Fibroblast of villous mesenchyme (primary cell): ENCODE measurements at places on chromosomes 1 and 21. TPM values are rescaled to one million over a fixed set of nuclear protein-coding genes. Genes with fewer than 3 reads are reported as not detected.

DNA sequence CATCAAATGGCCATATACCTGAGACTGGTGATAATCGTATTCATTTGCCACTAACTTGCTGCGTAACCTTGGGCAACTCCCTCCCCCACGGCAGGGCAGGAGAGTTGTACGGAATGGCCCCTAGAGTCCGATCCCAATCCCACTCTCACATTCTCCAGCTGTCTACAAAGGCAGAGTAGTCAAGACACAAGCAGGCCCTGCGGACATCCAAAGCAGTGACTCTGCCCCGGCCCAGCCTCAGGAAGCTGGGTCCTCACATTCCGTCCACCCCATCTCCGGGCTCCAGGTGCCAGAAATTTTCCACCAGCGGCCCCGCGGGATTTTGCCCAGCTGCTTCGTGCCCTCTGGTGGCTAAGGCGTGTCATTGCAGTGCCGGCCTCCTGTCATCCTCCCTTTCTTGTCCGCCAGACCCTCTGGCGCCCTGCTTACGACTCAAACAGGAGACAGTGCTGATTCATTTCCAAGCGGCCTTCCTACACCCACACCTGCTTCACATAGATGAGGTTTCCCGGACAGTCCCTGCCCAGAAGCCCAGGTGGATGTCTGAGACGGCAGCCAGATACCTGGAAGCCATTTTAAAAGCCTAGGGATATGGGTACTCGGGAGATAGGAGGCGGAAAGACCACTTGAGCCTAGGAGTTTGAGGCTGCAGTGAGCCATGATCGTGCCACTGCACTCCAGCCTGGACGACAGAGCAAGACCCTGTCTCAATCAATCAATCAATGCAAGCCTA, 2.9 kb upstream of the S100A2 start:
- peak; percentile 91 for DNase-seq

DNA sequence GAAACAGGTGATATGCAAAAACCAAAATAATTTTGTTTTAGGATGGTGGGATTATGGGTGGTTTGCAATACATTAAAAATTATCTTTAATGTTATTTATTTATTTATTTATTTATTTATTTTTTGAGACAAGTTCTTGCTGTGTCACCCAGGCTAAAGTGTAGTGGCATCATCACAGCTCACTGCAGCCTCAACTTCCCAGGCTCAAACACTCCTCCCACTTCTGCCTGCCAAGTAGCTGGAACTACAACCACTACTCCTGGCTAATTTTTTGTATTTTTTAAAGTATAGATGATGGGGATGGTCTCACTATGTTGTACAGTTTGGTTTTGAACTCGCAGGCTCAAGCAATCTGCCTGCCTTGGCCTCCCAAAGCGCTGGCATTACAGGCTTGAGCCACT, 6.5 kb upstream of the PYCR2 start:
- no peak for DNase-seq

FMO2 gene
- 0.97 and 1.7 TPM in 2 replicates for total RNA-seq

GRCh38 chr1:217569021-217569420, 61.9 kb downstream of the GPATCH2 start:
- DNase-seq, result peak; percentile 59

DNA sequence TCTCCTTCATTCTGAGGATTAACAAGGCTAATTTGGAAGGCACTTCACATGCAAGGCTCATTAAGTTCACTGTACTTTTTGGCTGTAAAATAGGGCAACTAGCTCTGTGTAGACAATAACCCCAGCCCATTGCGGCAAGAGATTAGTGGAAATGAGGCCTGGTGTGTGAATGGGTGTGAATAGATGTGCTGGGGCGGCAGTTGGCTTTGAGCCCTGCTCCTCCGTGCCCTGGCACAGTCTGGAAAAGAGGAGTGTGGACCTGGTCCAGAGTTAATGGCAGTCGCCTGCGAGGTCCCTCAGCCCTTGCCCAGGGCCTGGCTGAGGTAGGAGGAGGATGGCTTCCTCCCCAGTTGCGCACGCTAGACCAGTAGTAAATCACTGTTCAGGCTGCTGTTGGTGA, 4.8 kb downstream of the KISS1 start:
- no peak for DNase-seq

CD1B gene
- not detected in 2 replicates for total RNA-seq

- DNase-seq, result no peak
Measured at GRCh38 chr1:36322041-36322785, 1.2 kb downstream of the EVA1B start.

DNA sequence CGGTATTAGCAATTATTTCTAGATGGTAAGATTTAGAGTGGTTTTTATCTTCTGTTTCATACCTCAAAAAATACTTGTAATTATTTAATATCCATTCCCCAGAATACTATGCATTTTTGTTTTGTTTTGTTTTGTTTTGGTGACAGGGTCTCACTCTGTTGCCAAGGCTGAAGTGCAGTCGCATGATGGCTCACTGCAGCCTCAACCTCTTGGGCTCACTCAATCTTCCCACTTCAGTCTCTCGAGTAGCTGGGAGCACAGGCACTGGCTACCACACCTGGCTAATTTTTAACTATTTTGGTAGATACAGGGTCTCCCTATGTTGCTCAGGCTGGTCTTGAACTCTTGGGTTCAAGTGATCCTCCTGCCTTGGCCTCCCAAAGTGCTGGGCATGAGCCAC, 252.7 kb downstream of the AKT3 start:
- no peak for DNase-seq

KIF1B gene
- 24.8 and 36.3 TPM in 2 replicates for total RNA-seq

DNA sequence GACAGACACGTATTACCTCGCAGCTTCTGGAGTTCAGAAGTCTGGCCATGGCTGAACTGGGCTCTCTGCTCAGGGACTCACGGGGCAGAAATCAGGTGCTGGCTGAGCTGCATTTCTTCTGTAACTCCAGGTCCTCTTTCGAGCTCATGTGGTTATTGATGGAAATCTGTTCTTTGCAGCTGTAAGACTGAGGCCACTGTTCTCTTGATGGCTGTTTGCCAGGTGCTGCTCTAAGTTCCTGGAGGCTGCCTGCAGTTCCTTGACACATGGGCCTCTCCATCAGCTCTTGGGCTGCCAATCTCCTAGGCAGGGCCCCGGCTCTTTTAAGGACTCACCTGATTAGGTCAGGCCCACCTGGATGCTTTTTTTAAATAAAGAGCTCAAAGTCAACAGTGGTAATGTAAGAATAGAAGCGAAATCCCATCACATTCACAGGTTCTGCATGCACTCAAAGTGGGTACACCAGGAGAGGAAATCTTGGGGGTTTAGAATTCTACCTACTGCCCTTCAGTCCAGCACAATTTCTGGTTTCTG, 139.1 kb downstream of the KAZN start:
- DNase-seq, result no peak

GRCh38 chr1:162284206-162284955, 92.3 kb downstream of the SPATA46 start:
- DNase-seq, result no peak

C1QC gene
- not detected in 2 replicates for total RNA-seq

SOX13 gene
- 11.6 and 14.7 TPM in 2 replicates for total RNA-seq

GRCh38 chr1:160756849-160757201, 17.8 kb downstream of the SLAMF7 start:
- DNase-seq, result no peak

DNA sequence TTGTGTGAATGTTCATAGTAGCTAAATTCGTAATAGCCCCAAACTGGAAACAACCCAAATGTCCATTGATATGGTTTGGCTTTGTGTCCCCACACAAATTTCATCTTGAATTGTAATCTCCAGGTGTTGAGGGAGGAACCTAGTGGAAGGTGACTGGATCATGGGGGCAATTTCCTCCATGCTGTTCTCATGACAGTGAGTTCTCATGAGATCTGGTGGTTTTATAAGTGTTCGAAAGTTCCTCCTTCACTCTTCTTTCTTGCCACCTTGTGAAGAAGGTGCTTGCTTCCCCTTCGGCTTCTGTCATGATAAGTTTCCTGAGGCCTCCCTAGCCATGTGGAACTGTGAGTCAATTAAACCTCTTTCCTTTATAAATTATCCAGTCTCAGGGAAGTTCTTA, 11.3 kb downstream of the UBE2G2 start:
- no peak for DNase-seq

GRCh38 chr1:167784876-167785550, 63.2 kb downstream of the MPZL1 start:
- DNase-seq, result no peak

ANKRD65 gene
- 0.43 and 1.6 TPM in 2 replicates for total RNA-seq

- no peak for DNase-seq
Measured at GRCh38 chr1:242629396-242629795, 104.9 kb upstream of the PLD5 start.

GRCh38 chr1:186066411-186066810, 308.6 kb downstream of the TPR start:
- DNase-seq, result no peak

DNA sequence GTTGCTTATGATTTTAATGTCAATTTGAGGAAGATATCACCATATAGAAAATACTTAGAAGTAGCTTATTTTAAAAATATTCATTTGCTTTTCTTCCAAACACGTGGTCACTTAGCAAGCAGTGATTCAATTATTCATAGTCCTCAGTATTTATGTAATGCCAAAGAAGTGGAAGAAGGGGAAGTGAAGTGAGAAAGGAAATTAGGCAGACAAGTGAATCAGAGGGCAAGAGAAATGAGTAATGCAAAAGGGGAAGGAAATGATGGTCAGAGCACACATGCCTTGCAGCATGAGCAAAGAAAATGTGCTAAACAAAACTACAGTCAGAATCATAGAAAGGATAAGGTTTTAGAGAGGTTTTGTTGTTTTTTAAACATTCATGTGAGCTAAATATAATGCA, 31.8 kb downstream of the SDCCAG8 start:
- DNase-seq, result peak; percentile 59

DNA sequence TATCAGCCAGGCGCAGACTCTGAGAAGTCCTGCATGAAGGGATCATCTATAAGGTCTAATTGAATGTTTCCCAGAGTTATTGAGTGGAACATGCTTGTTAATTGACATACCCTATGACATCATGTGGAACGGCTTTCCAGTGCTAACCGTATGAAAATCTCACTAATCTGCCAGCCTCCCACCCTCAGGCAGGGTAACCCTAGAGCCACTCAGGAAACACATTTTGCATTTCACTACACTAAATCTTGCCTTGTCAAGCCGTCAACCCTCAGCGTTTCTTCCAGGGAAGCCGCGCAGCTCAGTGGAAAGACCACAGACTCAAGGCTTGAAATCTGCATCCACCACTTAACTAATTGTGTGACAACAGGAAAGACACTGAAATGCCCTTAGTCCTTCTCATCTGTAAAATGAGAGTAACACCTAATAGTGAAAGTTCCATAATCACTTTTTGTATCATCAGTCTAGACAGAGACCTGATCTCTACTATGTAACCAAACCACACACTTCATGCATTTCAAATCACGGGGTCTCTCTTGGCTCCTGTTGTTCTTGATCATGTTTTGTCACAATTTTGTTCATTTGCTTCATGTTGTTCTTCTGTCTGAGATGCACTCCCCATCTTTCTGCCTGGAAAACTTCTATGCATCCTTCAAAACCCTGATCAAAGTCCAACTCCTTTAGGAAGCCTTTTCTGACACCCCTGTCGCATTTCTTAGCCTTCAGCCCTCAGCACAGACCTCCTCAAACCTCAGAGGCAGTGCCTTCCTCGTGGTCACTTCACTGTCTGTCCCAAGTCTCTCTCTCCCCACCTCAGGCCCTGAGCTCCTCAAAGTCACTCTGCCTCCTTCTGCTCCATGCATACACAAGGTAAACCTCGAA, 246.5 kb downstream of the TOMM20 start:
- DNase-seq, result no peak

MAP1LC3C gene
- total RNA-seq, result under 0.01 TPM in 2 replicates

LCA5L gene
- 0.86 and 0.97 TPM in 2 replicates for total RNA-seq

FLG2 gene
- not detected in 2 replicates for total RNA-seq

- no peak for DNase-seq
Measured at GRCh38 chr21:45845063-45845769, 136.4 kb upstream of the COL6A1 start.

DNA sequence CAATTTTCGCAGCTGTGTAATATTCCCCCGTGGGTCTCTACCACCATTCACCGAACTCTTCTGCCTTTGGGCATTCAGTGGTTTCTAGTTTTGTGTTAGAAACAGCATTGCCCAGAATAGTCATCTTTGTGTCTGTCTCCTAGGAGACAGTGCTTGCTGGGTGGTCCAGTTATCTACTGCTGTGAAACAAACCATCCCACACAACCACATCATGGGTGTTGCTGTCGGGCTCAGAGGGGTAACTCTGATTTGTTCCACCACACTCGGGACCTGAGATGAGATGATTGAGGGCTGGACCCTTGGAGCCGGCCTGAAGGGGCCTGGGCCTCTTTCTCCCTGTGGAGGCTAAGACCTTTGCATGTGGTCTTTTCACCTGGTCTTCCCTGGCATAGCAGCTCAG, 427.2 kb upstream of the VAMP3 start:
- DNase-seq, result no peak

GRCh38 chr1:11245904-11246719, 16.2 kb downstream of the MTOR start:
- no peak for DNase-seq

- DNase-seq, result no peak
Measured at GRCh38 chr1:53478502-53478818, 19.3 kb downstream of the DMRTB1 start.

GRCh38 chr1:24770881-24771280, 25.6 kb downstream of the CLIC4 start:
- peak; percentile 62 for DNase-seq

- DNase-seq, result no peak
Measured at GRCh38 chr1:80987106-80987505, 813.6 kb upstream of the ADGRL2 start.

GRCh38 chr1:109539676-109540075, at the start of gene GPR61:
TSS of gene GPR61 (plus strand) at chr1:109539872. CDS start at chr1:109543023, 3,151 bp downstream.
- DNase-seq, result no peak

DNA sequence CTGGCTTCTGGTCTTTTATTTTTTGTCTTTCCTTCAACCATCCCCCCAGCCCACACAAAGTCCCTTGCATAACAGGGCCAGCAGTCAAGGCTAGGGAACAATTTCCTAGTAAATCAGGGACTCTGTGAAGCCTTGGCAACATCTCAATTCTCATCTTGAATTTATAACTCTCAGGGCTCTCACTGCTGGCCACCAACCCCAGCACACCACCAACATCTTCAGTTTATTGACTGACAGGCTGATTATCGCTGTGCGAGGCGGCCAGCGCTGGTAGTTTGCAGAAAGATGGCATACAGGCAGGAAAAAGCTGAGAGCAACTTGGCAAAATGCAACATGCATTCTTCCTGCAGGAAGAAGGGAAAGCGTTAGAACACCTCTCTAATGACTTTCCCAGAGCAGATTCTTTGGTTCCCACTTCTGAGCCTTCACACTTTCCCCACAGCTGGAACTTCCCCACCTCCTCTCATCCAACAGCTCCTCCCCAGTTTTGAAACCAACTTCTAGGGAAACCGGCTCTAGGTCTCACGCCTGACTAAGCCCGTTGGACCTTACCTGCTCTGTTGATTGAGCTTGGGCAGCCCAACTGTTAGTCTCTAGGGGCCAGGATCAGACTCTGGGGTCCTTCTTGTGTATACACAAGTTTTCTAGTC, 26.3 kb upstream of the CSF1 start:
- DNase-seq, result no peak
